B cell (primary cell): ENCODE measurements at places on chromosomes 12 and 14. TPM values are rescaled to one million over a fixed set of nuclear protein-coding genes. Genes with fewer than 3 reads are reported as not detected.

The CDCA4 gene
- total RNA-seq = 10.7 and 11.7 TPM in 2 replicates

The SYT1 gene
- total RNA-seq = 1.2 and 1.3 TPM in 2 replicates

DNA sequence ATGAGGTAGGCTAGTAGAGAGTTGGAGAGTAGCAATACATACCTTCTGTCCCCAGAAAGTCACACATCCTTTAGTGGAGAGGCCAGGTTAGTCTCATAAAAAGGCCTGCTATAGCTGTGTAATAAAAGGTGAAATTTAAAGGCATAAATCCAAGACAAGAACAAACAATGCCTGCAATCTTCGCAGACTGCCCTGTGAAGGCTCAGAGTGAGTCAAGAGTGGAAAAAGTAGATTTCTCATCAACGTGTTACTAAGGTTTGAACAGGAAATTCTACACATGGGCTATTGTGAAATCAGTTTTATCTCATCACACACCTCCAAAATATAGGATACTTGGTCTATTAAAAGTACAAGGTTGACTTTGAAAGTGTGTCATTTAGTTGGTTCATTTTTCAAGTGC, at the start of gene KLRC1:
KLRC1 (minus strand) TSS at position 222 of the 400 bp plus-strand sequence. CDS start 2,221 bp downstream, outside the sequence.
- DNase-seq = no peak
- H3K4me1 ChIP-seq = no peaks in the 10 kb centered on the region
- H3K27ac ChIP-seq = no peak within 1 kb of the TSS

The FLVCR2 gene
- total RNA-seq = 1.3 and 1.6 TPM in 2 replicates

GRCh38 chr14:100267990-100268389, 29.0 kb downstream of the YY1 start:
- H3K36me3 ChIP-seq = peaks cover 8% of the 10 kb centered on the region
- no peaks in the 10 kb centered on the region for H3K4me1 ChIP-seq
- no peak overlapping the region for H3K4me3 ChIP-seq
- no peak overlapping the region for H3K27ac ChIP-seq
- no peak for DNase-seq
